Activated effector memory CD4-positive, alpha-beta T cell treated with Interleukin-2 at 50 U/mL for 16 hours (primary cell): ENCODE measurements at places on chromosomes 5 and 9.

DNA sequence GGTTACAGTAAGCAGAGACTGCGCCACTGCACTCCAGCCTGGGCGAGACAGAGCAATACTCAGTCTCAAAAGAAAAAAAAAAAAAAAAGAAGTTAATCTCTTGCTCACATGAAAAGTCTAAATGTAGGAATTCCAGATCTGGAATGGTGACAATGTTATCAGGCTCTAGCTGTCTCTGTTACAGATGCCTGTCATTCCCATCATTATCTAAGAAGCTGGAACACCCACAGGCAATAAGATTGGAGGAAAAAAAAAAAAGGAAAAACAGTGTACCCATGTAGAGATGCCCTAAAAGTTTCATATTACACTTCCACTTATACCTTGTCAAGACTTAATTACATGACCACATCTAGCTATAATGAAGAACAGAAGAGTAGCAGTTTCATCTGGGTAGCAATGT lies 38.2 kb downstream of the PTBP3 start:
- DNase-seq, result no peak

GRCh38 chr9:124349267-124349666 lies 66.0 kb downstream of the PSMB7 start:
- no peak for DNase-seq

DNA sequence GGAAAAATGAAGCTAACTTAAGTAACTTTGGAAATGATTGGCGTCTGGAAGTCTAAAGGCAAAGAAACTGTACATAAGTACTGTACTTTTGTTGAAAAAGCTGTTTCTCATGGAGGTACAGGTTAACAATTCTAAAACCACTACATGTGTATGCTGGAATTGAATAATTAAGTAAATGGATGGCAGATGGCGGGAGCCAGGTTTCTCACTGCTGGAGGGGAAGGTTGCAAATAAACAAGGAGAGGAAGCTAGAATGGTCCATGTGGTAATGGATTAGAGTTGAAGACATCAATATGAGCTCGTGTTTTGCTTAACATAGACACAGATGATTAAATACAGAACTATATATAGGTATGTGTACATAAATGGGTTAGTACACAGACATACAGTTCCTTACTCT lies 43.2 kb upstream of the ASTN2 start:
- no peak for DNase-seq

DNA sequence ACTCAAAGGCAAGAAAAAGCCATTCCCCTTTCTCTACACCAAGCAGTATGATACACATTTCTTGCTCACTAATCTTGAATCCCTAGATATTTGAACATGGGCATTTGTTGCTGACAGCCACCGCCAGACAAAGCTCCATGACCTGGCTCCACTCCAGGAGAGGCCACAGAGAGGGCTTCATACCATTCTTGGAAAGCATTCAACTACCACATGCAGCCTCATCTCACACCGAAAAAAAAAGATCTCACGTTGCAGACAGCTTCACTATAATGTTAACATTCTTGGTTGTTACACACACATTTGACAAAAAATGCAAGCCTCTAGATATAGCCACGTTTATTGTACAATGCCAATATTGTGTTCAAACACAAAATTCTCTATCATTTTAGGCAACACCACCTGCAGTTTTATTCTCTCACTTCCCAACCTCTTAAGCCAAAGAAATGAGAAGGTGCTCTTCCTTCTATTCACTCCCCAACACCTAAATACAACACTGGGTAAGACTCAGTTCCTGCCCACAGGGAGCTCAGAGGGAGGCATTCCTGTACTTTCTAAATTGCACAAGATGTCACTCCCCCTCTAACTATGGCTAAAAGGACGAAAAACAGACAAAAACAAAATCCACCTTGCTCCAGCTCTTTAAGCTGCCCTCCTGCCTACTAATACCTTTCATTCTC lies 222.4 kb downstream of the TSSK1B start:
- DNase-seq, result no peak

- DNase-seq, result no peak
Measured at GRCh38 chr5:149540089-149540488, 11.2 kb downstream of the CSNK1A1 start.

DNA sequence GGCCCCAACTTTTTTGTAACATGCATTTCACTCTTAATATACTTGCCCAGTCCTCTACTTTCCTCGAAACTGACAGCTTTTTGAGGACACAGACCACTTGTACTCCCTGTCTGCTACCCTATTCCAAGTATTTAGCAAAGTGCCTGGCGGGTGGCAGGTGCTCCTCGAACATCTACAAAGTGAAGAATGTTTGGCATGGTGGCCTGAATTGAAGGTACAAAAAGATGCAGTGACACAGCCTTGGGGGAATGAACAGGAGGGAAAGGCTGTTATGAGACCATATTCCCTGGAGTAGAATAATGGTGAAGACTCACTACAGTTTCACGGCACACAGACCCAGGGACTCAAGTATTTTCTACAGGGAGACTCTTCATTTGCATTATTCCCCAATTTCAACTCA lies 590.9 kb downstream of the PRELID2 start:
- DNase-seq, result no peak

DNA sequence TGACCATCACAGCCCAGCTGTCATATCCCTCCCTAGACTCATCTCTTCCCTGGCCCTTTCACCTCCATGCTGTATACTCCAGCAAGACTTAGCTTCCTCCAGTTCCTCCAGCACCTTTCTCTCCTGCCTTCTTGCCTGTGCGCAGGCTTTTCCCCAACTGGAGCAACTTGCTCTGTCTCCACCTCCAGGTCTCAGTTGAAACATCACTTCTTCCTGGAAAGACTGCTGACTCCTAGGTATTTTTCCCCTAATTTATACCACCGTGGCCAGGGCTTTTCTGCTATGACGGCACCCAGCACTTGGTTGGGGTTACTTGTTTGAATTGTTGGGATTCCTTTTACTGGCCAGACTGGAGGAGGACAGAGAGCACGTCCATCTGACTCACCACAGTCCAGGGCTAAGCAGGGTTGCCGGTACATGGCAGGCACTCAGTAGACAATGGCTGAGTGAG lies 67.5 kb downstream of the KCNIP1 start:
- DNase-seq, result no peak

GRCh38 chr9:419571-420171 lies 205.0 kb downstream of the DOCK8 start:
- DNase-seq, result no peak

DNA sequence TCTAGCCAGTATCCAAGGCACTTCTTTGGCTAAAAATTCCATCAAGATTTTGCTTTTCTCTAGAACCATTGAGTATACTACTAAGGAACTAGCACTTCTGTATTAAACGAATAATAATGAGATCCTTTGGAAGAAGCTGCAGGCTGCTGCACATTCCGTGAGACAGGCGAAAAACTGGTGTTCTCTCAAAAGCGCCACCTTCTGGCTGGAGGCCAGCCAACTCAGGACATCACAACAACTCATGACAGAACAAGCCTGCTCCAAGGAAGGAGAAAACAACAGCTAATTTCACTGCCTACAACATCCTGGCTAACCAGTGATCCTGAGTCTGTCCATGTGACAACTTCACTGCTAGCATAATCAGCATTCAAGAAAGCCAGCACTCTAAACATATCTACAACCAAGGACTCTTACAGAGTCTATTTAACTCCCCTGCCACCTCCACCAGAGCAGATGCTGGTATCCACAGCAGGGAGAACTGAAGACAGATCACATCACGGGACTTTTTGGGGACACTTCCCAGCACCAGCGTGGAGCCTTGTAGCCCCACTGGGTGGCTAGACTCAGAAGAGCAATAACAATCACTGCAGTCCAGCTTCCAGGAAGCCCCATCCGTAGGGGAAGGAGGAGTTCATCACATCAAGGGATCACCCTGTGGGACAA lies 150.5 kb downstream of the YTHDC2 start:
- DNase-seq, result no peak

DNA sequence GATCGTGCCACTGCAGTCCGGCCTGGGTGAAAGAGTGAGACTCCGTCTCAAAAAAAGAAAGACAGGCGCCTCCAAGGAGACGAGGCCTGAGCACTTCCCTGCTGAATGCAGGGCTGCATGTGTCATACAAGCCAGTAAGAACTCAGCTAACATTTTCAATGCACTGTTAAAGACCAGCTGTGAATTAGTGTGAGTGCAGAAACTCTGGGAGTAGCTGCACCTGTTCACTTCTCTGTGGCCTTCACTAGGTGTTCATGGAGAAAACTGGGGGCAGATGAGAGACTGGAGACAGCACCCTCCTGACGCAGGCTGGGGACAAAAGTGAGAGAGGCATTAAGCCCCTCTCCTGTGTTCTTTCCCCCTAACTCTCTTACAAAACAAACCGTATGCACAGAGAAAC lies 41.8 kb downstream of the FBXO10 start:
- DNase-seq, result no peak

DNA sequence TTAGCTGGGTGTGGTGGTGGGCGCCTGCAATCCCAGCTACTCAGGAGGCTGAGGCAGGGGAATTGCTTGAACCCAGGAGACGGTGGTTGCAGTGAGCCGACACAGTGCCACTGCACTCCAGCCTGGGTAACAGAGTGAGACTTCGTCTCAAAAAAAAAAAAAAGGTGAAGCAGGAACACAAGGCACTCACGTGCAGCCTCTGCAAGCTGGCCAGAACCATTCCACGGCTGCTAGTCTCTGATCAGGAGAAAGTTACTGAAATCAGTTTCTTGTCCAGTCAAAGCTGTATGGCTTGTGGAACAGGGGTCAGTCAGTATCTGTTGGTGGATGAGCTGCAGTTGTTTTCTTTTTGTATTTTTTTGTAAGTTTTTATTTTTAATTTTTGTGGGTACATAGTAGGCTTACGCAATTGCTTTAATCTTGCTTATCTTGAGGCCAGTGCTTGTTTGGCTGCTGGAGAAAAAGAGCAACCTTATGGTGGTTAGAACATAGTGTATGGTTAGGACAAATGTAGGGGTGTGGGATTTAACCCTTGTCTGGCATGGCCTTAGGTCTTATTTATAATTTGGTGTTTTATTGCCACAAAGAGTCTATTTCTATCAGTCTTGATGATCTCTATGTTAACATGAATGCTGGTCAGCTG lies 32.7 kb upstream of the GTF2H2C start:
- no peak for DNase-seq

GRCh38 chr5:91383956-91384300 lies 811 bp upstream of the ARRDC3 start:
- DNase-seq, result no peak

DNA sequence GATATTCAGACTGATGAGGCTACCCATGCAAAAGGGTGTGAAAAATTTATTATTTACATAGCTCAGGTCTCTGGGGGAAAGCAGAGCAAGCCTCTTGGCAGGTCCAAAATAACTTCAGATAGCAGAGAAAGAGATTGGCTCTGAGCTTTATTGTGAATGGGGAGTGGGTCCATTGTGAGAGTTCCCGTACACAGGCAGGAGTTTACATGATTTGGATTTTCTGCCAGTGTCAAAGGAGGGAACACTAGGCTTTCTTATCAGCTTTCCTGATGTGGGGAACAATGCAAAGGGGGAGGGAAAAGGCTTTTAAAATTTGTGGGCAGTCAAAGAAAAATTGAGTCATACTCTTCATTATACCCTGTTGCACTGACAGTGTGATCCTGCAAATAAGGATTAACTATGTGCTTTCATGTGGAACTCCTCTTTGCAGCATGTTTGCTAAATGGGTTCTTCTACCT lies 615.0 kb upstream of the RIOK2 start:
- no peak for DNase-seq

DNA sequence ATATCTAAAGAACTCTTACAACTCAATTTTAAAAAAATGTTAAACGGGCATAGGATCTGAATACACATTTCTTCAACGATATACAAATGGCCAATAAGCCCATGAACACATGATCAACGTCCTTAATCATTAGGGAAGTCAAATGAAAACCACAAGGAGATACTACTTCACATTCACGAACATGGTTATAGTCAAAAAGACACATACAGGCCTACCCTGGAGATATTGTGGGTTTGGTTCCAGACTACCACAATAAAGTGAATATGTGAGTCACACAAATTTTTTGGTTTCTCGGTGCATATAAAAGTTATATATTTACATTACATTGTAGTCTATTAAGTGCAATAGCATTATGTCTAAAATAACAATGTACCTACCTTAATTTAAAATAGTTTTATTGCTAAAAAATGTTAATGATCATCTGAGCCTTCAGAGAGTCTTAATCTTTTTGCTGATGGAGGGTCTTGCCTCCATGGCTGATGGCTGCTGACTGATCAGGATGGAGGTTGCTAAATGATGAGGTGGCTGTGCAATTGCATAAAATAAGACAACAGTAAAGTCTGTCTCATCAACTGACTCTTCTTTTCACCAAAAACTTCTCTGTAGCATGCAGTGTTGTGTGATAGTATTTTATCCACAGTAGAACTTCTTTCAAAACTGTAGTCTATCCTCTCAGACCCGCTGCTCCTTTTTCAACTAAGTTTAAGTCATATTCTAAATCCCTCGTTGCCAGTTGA lies 15.1 kb downstream of the AK3 start:
- DNase-seq, result no peak

- no peak for DNase-seq
Measured at GRCh38 chr5:159903131-159903530, 13.2 kb upstream of the ADRA1B start.

DNA sequence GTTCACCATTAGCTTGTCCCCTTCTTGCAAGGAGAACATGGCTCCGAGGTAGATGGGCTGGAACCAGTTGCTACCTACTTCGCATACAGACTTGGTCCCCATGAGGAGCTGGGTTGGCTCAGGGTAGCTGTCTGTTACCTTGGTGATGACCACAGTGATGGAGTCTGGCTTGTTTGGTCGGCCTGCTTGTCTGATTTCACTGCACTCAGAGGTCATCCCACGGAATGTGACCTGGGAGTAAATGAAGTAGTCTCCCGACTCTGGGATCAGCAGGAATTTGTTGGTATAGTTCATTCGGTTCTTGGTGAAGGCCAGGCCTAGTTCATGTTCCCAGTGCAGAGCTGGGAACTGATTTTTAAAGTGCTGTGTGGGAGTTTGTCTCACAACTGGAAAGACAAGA lies 15.3 kb downstream of the TNFSF15 start:
- DNase-seq, result no peak

- DNase-seq, result no peak
Measured at GRCh38 chr5:151737431-151737830, 21.0 kb downstream of the ATOX1 start.

DNA sequence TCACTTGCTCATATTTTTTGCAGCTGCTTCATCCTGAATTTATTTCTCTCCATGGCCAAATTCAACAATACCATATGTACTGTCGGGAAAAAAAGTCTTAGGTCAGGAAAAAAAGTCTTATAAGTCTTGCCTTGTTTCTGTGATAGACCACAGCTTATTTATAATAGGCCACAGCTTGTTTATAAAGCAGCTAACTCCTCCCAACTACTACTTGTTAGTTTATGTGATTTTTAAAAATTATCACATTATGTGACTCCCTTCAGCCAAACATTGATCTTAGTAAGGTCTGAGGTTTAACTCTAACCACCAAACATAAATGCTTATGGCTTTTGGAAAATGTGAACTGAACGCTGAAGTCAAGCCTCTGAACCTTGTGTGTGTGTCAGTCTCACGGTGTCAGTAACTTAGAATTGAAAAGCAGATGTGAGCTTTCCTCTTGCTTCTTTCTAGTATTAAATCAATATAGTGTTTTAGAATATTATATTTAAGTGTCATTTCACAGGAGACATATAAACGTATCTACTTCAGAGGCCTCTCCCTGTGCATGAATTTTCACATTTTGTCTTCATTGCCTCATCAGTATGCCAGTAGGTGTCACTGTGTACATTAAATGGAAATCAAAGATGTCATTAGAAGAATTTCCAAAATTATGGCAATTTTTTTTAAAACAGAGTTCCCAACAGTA lies 51.3 kb downstream of the SNX24 start:
- no peak for DNase-seq

GRCh38 chr5:75051217-75051751 lies 1.1 kb downstream of the GCNT4 start:
- no peak for DNase-seq
